ENCODE measurements at places on chromosomes 4 and X.

GRCh38 chr4:125283707-125284279 is 31.0 kb upstream of the FAT4 start:
- H3K27me3 ChIP-seq = no peaks in the 10 kb centered on the region
- H3K36me3 ChIP-seq = no peaks in the 10 kb centered on the region
- H3K4me3 ChIP-seq = no peak overlapping the region
- no peak overlapping the region for H3K27ac ChIP-seq
- no peaks in the 10 kb centered on the region for H3K4me1 ChIP-seq

DNA sequence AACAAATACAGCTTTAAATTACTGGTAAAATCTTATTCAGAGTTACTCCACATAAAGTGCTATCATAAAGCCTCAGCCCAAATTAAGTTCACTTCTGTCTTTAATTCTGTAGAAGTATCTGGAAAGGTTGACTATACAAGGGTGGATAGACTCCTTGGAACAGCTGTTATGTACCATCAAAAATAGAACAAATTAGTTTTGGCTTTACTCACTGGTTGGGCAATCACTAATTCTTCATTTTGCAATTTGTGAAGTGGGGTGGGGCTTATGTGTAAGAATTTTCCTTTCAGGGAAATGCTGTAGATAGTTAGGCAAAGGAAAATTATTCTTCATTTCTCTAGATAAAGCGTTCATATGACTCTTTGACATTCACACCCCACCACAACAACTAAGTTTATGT is 7.8 kb downstream of the DIAPH2 start:
- no peak overlapping the region for H3K4me3 ChIP-seq
- H3K36me3 ChIP-seq = peaks cover 5% of the 10 kb centered on the region
- H3K4me1 ChIP-seq = peaks cover 4% of the 10 kb centered on the region
- H3K27ac ChIP-seq = no peak overlapping the region
- no peak for DNase-seq

GRCh38 chr4:67725981-67726380 is 25.0 kb upstream of the UBA6 start:
- no peak overlapping the region for H3K27ac ChIP-seq
- DNase-seq = no peak
- peaks cover 33% of the 10 kb centered on the region for H3K36me3 ChIP-seq
- H3K4me1 ChIP-seq = peaks cover 4% of the 10 kb centered on the region
- no peaks in the 10 kb centered on the region for H3K27me3 ChIP-seq

DNA sequence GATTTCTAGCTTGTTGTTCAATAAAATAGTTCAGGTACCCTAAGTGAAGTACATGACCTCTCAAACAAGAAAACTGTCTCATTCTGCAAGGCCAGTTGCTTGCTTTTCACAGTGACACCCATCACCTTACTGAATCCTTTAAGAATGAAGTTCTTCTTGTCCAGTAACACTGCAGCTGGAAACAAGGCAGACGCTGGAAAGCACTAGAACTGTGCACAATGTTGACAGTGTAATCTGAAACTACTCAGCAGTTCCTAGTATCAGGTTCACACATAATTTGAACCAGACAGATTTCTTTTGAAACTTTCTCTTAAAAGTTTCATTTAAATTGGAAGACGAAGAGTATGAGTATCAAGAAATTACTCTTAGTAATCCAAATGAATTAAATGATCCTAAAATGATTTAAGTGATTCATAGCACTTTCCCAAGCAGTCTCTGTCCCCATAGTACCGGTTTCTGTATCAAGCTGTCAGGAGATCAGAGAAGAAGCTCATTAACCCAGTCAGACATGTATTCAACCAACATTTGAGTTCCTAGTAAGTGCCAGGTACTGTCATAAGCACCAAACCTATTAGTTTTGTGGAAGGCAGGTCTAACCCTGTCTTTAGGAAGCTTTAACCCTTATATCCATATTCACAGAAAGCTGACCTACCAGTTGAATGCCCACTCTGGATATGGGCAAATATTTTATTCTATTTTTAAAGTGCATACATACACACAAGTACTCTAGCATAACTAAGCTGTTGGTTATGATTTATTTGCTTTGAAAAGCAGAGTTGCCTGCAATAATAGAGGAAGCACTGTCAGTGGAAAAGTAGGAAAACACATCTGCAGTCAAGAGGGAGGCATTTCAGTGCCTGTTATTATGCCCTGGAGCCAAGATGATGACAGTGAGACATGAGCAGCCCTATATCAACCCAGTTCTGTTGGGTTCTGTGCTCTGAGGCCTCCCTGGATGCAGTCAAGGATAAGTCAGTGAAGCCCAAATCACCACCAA is 63.6 kb downstream of the PALLD start:
- H3K4me3 ChIP-seq = no peak overlapping the region
- DNase-seq = no peak
- H3K27ac ChIP-seq = no peak overlapping the region
- no peaks in the 10 kb centered on the region for H3K4me1 ChIP-seq
- peaks cover 23% of the 10 kb centered on the region for H3K27me3 ChIP-seq

GRCh38 chr4:154230091-154230490 is 261.5 kb downstream of the DCHS2 start:
- no peaks in the 10 kb centered on the region for H3K36me3 ChIP-seq
- no peak for DNase-seq
- peaks cover 11% of the 10 kb centered on the region for H3K27me3 ChIP-seq
- no peaks in the 10 kb centered on the region for H3K4me1 ChIP-seq
- H3K27ac ChIP-seq = no peak overlapping the region

DNA sequence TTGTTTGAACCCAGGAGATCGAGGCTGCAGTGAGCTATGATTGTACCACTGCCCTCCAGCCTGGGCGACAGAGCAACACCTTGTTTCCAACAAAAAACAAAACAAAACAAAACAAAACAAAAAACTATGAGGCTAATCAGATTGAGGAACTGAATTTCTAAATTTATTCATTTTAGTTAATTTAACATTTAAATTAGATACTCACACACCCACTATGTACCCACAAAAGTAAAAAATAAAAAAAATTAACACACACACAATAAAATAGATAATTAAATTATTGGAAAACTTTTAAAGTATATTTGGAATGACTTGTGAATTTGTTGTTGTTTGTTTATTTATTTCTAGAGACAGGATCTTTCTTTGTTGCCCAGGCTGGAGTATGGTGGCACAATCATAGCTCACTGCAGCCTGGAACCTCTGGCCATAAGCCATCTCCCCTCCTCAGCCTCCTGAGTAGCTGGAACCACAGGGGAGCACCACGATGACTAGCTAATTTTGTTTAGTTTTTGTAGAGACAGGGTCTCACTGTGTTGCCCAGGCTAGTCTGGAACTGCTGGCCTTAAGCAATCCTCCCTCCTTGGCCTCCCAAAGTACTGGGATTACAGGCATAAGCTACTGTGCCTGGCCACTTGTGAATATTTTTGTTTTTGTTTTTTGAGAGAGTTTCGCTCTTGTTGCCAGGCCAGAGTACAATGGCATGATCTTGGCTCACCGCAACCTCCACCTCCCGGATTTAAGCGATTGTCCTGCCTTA is 9.8 kb upstream of the ZNF157 start:
- H3K4me3 ChIP-seq = no peak overlapping the region
- peaks cover 3% of the 10 kb centered on the region for H3K36me3 ChIP-seq
- H3K27ac ChIP-seq = no peak overlapping the region
- H3K4me1 ChIP-seq = peaks cover 10% of the 10 kb centered on the region
- H3K27me3 ChIP-seq = no peaks in the 10 kb centered on the region
- no peak for DNase-seq

GRCh38 chrX:14356401-14356800 is 172.9 kb upstream of the GLRA2 start:
- H3K36me3 ChIP-seq = no peaks in the 10 kb centered on the region
- no peaks in the 10 kb centered on the region for H3K27me3 ChIP-seq
- no peaks in the 10 kb centered on the region for H3K4me1 ChIP-seq
- no peak overlapping the region for H3K4me3 ChIP-seq
- DNase-seq = no peak

DNA sequence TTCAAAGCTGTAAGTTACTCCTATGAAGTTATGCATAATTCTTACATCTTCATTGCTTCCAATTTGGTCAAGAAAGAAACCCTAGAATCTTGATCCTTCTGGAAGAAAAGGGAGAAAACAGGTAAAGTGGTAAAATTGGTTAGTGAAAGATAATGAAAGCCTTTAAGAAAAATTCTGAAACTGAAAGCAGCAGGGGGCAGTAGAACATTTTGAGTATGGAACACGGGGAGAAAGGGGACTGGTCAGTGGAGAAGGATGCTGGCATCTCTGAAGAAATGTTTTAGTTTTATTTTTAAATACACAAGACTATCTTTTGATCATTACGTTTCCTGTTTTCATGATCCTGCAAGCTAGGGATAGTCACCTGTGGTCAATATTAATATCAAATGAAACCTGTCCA is 54.3 kb downstream of the SLIT2 start:
- H3K27ac ChIP-seq = no peak overlapping the region
- H3K36me3 ChIP-seq = no peaks in the 10 kb centered on the region
- H3K4me3 ChIP-seq = no peak overlapping the region

- no peaks in the 10 kb centered on the region for H3K27me3 ChIP-seq
- H3K4me3 ChIP-seq = peak overlapping the region; percentile 77
- peaks cover 4% of the 10 kb centered on the region for H3K36me3 ChIP-seq
- peak overlapping the region; percentile 87 for H3K27ac ChIP-seq
These were observed 37.4 kb upstream of the SMIM10L2A start for GRCh38 chrX:135384161-135384836.

- peak; percentile 84 for DNase-seq
- peak within 1 kb of the TSS; percentile 94 for H3K4me3 ChIP-seq
- H3K27me3 ChIP-seq = no peaks in the 10 kb centered on the region
- peaks cover 36% of the 10 kb centered on the region for H3K4me1 ChIP-seq
- H3K27ac ChIP-seq = peak within 1 kb of the TSS; percentile 92
- peaks cover 11% of the 10 kb centered on the region for H3K36me3 ChIP-seq
These were observed at the start of the genes BRCC3, CMC4 and MTCP1 for GRCh38 chrX:155070975-155071693. Gene BRCC3, plus strand, starts transcription at chrX:155071508. Its CDS starts 20 bp downstream, at chrX:155071528. Gene CMC4, minus strand, starts transcription at chrX:155071136. Its CDS starts 7,113 bp downstream, at chrX:155064023. Gene MTCP1, minus strand, starts transcription at chrX:155071136. Its CDS starts 5,126 bp downstream, at chrX:155066010.

DNA sequence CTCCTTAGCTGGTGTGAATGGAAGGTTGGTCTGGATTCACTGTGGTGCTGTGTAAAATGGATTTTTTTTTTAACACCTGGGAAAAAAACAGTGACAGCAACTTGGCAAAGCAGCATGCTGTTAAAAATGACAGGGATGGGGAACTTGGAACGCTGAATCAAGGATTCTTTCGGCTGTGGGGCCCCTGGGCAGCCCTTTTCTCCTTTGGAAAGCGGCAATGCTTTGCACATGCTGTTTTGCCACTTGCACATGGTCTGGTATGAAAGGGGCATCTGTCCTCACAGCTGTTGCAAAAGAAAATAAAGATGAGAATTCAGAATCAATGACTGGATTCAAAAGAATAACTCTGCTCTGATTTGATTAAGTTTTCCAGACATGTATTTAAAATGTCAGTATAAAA is 10.7 kb upstream of the PIGA start:
- no peak overlapping the region for H3K4me3 ChIP-seq
- H3K27me3 ChIP-seq = peaks cover 8% of the 10 kb centered on the region
- H3K36me3 ChIP-seq = no peaks in the 10 kb centered on the region
- DNase-seq = no peak
- H3K27ac ChIP-seq = no peak overlapping the region

DNA sequence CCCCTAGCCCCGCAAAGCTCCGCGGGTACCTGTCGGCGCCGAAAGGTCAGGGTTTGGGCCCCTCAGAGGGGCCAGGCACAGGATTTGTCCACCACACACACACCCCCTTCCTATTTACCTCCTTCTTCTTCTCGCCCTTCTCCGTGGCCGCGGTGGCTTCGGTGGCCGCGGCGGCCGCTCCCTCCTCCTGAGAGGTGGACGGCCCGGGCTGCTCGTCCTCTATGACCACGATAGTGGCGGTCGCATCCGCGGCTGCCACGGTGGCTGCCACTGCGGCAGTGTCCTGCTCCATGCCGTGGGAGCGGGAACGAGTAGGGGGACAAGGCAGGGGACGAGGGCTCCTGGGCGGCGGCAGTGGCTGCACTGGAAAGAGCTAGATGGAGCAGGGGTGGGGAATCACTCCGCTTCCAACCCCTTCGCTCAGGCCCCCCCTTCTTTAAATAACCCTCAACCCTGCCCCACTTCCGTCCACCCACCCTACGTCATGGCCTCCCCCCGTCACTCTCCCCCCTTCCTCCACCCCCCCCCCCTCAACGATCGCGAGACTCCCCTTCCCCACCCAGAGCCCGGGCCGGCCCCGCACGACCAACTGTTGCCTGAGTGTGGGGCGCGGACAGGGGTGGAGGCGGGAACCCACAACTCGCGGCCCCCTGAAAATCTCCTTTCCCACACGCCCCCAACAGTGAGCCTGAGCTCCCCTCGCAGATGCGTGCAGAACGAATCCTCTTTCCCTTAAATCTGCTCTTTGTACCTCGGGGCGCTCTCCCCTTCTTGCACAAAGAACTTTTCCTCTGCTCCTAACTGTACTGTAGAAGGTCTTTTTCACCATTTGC is at the start of gene SMARCA1:
Gene SMARCA1 (minus strand): TSS at position 412 of the 833 bp plus-strand sequence. CDS start 120 bp downstream, at position 292.
- no peak for DNase-seq
- H3K27ac ChIP-seq = no peak within 1 kb of the TSS
- H3K4me1 ChIP-seq = no peaks in the 10 kb centered on the region
- no peaks in the 10 kb centered on the region for H3K36me3 ChIP-seq

DNA sequence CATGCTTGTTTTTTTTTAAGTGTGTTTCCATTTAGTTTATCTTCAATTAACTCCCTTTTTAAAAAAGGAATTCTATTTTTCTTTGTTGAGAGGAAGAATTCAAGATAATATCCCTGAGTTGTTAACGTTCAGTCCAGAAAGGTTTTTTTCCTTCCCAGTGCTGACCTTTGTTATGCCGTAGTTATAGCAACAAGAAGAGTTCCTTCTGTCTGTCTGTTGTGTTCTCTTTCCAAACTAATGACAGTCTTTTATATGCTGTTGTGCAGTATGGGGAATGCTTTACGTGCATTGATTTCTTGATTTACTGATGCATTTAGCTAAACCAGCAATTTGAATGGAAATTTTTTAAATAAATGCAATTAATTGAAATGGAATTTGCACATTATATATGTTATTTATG is 6.6 kb upstream of the CXXC4 start:
- peaks cover 22% of the 10 kb centered on the region for H3K27me3 ChIP-seq
- H3K27ac ChIP-seq = no peak overlapping the region
- no peak overlapping the region for H3K4me3 ChIP-seq
- no peak for DNase-seq
- no peaks in the 10 kb centered on the region for H3K4me1 ChIP-seq

DNA sequence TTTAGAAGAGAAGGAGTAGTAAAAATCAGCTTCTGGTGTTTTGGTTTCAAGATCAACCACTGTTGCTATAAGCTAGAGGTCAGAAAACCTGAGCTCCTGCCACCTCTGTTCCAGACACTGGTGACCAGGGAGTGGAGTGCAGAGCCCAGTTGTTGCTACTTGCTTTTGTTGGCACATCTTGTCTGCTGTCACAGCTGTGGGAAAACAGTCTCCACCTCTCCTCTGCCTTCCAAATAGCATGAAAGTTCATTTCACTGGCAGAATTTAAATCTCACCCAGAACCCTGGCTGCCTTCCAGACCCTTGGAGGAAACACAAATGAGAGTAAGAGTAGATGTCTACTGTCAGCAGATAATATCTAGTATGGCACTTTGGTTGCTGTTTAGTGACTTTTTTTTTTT is 297.5 kb upstream of the KLF3 start:
- no peaks in the 10 kb centered on the region for H3K4me1 ChIP-seq
- no peaks in the 10 kb centered on the region for H3K36me3 ChIP-seq
- no peak overlapping the region for H3K27ac ChIP-seq
- DNase-seq = no peak
- no peak overlapping the region for H3K4me3 ChIP-seq

GRCh38 chrX:103413705-103414387 is 37.5 kb downstream of the BEX3 start:
- no peaks in the 10 kb centered on the region for H3K36me3 ChIP-seq
- no peak overlapping the region for H3K4me3 ChIP-seq
- no peaks in the 10 kb centered on the region for H3K27me3 ChIP-seq
- no peak overlapping the region for H3K27ac ChIP-seq

Measured in activated naive CD8-positive, alpha-beta T cell treated with anti-CD3 and anti-CD28 coated beads, Interleukin-2, amount 10 ng/mL, durations not matched to agents 7 days and 5 days (primary cell).